NCI-H2081 treated with DMSO at 0.1 percent for 48 hours (cell line): ENCODE measurements at places on chromosomes 13 and 19.
A peak's percentile ranks its signal among the peaks of the same experiment; 100 is the strongest.

DNA sequence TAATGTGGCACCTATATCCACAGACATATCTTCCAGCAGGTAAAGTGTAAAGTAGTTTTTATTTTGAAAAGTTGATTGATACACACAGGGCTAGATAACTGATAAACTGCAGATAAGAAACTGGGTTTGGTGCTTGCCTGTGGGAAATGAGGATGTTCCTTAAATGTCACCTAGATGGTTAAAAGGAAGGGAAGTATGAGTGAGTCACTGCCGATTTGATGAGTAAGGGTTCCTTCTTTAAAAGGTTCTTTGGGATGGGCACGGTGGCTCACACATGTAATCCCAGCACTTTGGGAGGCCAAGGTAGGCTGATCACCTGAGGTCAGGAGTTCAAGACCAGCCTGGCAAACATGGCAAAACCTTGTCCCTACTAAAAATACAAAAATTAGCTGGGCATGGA is 73.8 kb upstream of the FRY start:
- DNase-seq, result no peak

GRCh38 chr13:65472336-65472735 is 1757.8 kb downstream of the PCDH9 start:
- DNase-seq, result no peak

DNA sequence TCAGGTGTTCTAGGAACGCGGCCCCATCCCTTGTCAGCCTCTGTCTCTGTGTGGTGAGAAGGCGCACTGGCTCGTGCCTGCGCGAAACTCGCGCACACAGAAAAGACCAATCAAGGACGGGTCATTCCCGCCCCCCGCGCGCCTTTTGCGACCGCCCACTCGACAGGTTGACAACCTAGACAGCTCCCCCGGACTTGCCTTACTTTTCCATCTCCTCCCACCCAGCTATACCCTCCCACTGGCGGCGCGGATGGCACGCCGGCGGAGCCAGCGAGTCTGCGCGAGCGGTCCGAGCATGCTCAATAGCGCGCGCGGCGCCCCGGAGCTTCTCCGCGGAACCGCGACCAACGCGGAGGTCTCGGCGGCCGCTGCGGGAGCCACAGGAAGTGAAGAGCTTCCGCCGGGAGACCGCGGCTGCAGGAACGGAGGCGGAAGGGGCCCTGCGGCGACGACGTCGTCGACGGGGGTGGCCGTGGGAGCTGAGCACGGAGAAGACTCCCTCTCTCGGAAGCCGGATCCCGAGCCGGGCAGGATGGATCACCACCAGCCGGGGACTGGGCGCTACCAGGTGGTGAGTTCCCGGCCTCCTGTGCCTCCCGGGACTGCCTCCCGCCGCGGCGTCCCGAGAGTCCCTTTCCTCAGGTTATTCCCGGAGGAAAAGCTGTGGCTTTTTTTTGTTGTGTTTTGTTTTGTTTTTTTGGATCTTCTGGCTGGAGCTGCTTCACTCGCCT is at the start of gene NDFIP2:
NDFIP2 (plus strand) TSS at position 202 of the 731 bp plus-strand sequence; CDS start at position 251, 49 bp downstream.
- DNase-seq, result peak; percentile 55

- no peak for DNase-seq
These were observed 51.9 kb downstream of the CELF5 start for GRCh38 chr19:3276341-3276799.

DNA sequence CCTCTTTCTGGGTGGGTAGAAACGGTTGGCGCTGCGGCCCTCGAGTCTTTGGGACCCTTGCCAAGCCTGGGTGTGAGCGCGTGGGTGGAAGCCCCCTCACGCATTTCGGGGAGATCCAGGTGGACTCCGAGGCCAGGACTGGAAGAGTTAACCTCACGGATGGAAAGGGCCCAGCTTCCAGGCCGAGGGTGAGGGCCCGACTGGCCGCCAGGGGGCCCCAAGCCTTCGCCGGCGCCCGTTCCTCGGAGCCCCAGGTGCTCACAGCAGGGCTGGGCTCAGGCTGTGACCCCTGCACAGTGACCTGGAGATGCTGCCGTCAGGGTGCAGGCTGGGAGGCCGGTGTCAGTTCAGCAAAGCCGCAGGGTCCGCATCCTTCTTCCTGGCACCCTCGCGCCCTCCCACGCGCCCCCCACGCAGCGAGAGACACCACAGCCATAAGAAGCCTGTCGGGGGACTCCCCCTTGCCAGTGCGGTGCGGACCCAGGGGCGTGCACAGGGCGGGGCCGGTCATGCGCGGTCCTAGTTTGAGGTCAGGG is 34.2 kb upstream of the TMEM255B start:
- no peak for DNase-seq

GRCh38 chr13:98977568-98978265 is at the start of gene DOCK9:
Gene DOCK9, minus strand, starts transcription at chr13:98978064. Its CDS starts 155 bp downstream, at chr13:98977909.
- DNase-seq, result no peak

DNA sequence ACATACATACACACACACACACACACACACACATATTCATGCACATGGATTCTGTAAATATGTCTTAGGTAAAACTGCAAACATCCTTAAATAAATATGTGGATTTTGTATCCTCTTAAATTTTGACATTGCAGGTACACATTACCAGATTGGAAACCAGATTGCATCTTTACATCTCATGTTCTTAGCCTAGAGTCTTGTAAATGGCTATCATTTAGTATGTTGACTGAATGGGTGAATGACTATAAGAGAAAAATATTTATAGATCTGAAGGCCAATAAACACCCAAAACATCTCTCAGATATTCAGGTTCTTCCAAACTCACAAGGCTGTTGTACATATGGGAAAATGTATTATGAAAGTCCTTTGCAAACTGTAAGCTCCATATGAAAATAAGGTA is 104.3 kb downstream of the STARD13 start:
- DNase-seq, result no peak

- DNase-seq, result no peak
These were observed 84.0 kb downstream of the ALOX5AP start for GRCh38 chr13:30819136-30819888.

GRCh38 chr19:53644061-53644816 is 12.4 kb downstream of the DPRX start:
- no peak for DNase-seq

GRCh38 chr19:10408511-10409283 is 5.4 kb upstream of the CDC37 start:
- DNase-seq, result no peak
